ENCODE measurements at places on chromosomes 16 and 17.

DNA sequence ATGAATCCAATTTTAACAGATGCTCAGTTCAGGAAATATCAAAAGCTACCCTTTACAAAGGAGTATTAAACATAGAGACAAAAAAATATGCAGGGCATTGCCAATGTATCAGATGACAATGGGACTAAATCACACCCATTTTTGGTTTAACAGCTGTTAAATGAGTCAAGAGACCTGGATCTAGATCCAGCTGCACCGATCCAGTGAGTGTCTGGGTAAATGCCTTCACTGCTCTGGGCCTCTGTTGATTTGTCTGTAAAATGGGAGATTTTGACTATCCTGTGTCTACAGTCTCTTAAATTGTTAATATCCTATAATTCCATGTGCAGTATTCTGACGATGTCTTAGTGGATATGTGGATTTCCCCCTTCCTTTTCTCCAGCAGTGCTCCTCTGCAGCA is 16.4 kb downstream of the KRT23 start:
- DNase-seq, result no peak

DNA sequence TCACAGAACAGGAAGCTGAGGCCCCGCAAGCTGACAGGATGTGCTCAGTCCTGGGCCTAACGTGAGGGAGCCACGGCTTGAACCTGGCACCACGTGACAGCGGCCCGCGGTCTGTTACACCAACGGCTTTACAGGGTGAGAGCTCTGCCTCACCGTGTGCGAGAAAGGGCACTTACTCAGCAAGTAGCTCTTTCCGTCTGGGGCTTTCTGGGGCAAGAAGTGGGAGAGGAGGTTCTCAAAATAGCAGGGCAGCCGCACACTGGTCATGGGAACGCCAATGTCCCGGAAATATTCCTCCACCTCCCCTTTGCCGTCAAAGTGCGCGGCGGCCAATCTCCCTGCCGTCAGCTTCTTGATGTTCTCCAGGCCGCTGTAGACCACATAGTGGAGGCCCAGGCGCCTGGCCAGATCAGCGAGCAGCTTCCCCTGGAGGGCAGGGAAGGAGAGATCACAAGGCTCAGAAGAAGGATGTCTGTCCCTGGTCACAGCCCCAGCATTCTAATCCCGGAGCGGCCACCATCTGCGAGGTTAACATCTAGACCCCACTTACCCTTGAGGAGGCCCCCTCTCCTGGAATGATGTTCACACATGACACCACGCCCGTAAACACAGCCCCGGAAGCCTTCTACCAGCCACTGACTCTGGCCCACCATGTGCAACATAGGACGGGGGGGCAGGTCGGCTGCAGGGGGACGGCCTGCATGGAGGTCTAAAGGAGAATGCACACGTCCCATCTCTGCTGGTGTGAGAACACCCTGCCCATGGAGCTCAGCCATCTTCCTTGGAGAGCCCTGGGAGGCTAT is 8.2 kb downstream of the NMRAL1 start:
- no peak for DNase-seq

DNA sequence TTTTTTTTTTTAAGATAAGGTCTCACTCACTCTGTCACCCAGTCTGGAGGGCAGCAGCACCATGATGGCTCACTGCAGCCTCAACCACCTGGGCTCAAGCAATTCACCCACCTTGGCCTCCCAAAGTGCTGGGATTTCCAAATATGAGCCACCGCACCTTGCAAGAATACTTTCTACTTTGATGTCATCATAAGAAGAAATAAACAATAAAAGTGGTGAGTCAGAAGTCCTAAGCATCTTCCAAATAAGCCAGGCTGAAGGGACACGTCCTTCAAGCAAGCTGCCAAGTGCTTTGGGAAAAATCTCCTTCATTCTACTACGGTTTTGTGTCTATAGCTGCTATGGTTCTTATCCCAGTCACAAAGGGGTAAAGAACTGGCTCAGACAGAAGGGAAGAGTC is 20.3 kb downstream of the HASPIN start:
- DNase-seq, result no peak

DNA sequence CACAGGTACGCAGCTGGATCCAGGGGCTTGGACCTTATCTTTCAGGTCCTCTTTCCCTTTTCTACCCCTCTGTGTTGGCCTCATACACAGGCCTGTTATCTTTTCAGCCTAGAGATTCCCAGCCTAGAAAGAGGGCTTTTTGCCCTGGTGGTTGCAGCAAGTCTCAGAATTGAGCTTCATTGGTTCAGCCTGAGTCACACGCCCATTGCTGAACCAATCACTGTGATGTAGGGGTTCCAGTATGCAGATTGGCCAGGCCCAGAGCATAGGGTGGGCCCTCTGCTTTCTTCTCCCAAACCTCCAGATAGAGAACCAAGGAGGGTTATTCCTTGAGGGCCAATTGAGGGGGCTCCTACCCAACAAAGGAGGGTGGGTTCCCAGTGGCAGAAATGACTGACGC is 32.8 kb downstream of the GPT2 start:
- no peak for DNase-seq

DNA sequence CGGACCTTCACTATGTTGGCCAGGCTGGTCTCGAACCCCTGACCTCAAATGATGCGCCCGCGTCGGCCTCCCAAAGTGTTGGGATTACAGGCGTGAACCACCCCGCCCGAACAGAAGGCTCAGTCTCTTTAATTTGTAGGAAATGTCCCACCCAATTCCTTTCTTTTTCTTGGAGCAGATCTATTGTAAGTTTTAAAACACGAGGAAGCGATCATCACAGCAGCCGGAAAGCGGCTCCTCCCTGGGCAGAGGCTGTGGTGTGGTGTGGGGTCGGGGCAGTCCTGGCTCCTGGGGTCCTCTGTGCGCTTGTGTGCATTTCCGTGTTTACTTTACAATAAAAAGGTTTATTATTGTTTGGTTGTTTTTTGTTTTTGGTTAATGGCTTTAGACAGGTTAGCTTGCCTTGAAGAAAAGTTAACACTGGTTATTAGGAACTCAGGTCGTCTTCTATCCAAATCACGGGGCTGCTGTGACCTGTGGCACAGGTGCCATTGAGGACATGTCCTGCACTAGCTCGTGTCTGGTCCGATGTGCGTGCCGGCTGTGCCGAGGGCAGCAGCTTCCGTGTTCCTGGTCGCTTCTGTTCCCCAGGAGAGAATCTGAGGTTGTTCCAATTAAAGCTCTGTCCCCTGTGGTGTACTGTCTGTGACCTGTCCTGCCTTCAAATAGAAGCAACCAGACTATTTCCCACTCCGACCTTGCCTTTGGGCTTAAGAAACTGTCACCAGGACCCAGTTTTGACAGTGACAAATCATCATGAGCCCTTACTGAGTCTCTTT is 83.1 kb downstream of the SEC14L1 start:
- DNase-seq, result no peak

GRCh38 chr17:63927464-63928171 is 4.5 kb downstream of the CD79B start:
- DNase-seq, result no peak

- DNase-seq, result no peak
Observed at GRCh38 chr17:75113798-75114551, 4.2 kb downstream of the ARMC7 start.

DNA sequence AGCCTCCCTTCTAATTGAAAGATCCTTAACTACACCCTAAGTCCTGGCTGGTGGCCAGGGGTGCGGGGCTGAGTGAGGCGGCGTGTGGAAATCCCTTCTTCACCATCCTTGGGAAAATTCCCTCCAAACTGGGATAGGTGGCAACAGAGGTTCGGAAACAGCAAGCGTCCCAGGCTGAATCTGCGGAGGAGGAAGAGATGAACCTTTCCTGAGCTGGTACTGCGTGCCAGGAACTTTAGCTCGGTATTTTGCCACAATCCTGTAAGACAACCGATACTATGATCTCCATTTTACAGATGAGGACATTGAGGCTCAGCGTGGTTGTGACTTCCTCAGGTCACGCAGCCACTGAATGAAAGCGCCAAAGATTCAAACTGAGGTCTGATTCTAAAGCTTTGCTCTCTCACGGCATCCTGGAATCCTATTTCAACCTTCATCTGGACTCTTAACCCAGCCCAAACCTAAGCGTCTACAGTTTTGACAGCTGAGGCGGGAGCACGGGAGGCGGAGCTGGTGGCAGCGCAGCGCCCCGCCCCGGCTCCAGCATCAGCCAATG is 583 bp upstream of the CYLD start:
- no peak for DNase-seq

DNA sequence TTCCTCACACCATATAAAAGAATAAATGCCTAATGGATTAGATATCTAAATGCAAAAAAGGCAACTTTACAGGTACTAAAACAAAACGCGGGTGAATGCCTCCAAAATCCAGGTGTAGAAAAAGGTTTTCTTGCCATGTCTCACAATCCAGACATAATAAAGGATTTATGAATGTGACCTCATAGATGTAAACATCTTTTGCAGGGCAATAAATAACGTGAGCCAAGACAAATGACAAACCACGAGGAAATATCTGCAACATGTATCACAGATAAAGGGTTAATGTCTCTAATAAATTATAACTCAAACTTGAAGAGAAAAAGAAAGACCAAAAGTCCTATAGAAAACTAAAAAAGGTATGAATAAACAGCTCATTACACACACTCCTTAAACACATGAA is 180.7 kb downstream of the PARN start:
- no peak for DNase-seq

- DNase-seq, result no peak
Observed at GRCh38 chr17:63785556-63785955, 11.6 kb downstream of the DDX42 start.

- DNase-seq, result no peak
Observed at GRCh38 chr16:83924686-83925085, 25.8 kb downstream of the MLYCD start.

DNA sequence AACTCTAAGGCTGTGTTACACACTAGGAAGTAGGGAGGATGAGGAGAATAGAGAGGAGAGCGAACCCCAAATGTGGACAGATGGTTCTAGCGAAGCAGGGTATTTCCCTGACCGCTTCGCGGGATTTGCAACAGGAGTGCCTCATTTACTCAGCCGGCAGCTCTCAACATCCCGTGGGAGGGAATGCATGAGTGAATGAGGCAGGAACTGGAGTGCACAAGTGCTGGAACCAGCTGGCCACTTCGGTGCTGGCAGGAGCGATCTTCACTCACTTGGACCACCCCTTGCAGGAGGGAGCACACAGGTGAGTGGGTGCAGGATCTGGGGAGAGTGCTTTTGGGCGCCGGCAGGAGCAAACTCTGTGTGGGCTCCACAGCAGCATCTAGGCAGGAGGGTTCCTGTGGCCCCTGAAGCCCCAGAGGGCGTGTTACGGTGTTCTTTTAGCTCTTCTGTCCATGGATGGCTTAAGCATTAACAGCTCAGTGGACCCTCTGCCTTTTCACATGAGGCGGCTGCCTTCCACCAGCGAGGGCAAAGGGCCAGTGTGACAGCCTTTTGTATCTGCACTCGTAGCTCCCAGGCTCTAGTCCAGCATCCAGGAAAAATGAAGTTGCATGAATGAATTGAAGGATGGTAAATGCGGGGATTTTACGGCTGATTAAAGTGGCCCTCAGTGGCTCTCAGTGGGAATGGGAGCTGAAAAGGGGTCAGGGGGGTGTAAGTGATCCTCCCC is 17.4 kb upstream of the ZNHIT3 start:
- DNase-seq, result no peak

GRCh38 chr16:26281381-26282110 is 589.8 kb downstream of the HS3ST4 start:
- no peak for DNase-seq

DNA sequence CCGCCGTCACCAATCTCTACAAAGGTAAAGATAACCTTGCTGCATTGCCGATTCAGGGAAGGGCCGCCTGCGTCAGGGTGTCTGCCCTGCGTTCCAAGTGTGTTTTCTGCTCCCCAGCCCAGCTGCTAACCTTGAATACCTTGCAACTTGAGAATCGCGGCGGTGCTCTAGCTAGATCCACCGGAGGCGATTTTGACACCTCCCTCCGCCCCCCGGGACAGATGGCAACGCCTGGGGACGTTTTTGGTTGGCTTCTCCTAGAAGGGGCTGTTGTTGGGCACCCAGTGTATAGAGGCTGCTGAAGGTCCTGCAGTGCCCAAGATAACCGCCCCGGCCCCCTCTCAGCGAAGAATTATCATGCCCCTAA is 1.5 kb downstream of the HAPSTR1 start:
- DNase-seq, result no peak

DNA sequence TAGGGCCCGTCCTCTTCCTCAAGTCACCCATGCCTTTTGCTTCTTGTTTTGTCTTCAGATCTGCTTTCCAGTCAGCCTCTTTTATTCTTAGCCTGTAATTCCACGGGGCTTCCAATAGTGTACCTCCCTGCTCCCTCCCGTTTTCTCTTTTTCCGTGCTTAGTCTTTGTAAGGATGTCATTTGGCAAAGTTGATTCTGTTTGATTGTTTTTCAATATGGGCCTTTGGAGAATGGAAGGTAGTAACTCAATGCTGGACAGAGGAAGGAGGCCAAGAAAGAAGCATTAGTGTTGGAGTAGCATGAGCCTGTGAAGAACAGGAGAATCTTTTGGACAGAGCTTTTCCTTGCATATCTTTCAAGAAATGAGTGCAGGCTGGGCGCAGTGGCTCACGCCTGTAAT is 6.5 kb downstream of the WWP2 start:
- no peak for DNase-seq

GRCh38 chr16:86355531-86355930 is 154.8 kb upstream of the FOXF1 start:
- no peak for DNase-seq

DNA sequence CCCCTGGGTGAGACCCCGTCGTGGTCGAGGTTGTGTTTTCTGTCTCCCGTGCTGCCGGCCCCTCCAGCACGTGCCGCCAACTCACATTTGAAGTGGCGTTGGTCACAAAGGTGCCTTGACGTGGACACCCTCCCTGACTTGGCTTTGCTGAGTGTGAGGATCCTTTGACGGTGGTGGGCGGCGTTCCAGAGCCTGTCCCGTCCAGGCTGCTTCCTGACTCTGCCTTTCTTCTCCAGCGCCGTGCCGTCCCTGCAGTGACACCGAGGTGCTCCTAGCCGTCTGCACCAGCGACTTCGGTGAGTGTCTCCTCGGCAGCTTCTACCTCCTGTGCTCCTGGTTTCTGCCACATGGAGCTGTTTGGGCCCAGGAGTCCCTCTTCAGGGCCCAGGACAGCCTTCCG is 13.5 kb downstream of the METRNL start:
- DNase-seq, result no peak

All from Panc1 (cell line).